Smooth muscle cell of the coronary artery (primary cell): ENCODE measurements at places on chromosomes 6 and 20. TPM values are rescaled to one million over a fixed set of nuclear protein-coding genes. Genes with fewer than 3 reads are reported as not detected.

TOX2 gene
- 0.12 and 2.0 TPM in 2 replicates for total RNA-seq

MROH8 gene
- 0.35 and 1.1 TPM in 2 replicates for total RNA-seq

CCDC170 gene
- total RNA-seq, result 0.23 and 0.82 TPM in 2 replicates

RIPOR3 gene
- total RNA-seq, result 1.1 and 23.1 TPM in 2 replicates

C20orf141 gene
- total RNA-seq, result not detected in 2 replicates

BHLHE23 gene
- not detected in 2 replicates for total RNA-seq

VWA7 gene
- 0.15 and 0.23 TPM in 2 replicates for total RNA-seq

TRIM31 gene
- 0.12 TPM in 1 of 2 replicates, not detected in the other for total RNA-seq

ZNF311 gene
- 0.94 and 0.98 TPM in 2 replicates for total RNA-seq

ESR1 gene
- 0.83 and 4.6 TPM in 2 replicates for total RNA-seq

HLA-DQB1 gene
- not detected in 2 replicates for total RNA-seq

NINL gene
- total RNA-seq, result 6.0 and 6.7 TPM in 2 replicates

SNTA1 gene
- total RNA-seq, result 27.0 and 40.6 TPM in 2 replicates

SOX4 gene
- 6.2 and 61.5 TPM in 2 replicates for total RNA-seq

ERVFRD-1 gene
- not detected in 2 replicates for total RNA-seq

KCNQ5 gene
- total RNA-seq, result 0.82 and 6.3 TPM in 2 replicates

CTAGE9 gene
- not detected in 2 replicates for total RNA-seq

HMGCLL1 gene
- total RNA-seq, result not detected in 2 replicates

ZNF318 gene
- 2.8 and 3.8 TPM in 2 replicates for total RNA-seq

SLC22A2 gene
- 0.15 TPM in 1 of 2 replicates, not detected in the other for total RNA-seq

FAM217A gene
- not detected in 2 replicates for total RNA-seq

ACTL10 gene
- 1.5 and 2.8 TPM in 2 replicates for total RNA-seq

PABPC1L gene
- 4.4 and 6.4 TPM in 2 replicates for total RNA-seq

RIPOR2 gene
- total RNA-seq, result 0.23 TPM in 1 of 2 replicates, not detected in the other

GMPR gene
- 8.5 and 20.0 TPM in 2 replicates for total RNA-seq

RCAN2 gene
- 1.2 and 7.3 TPM in 2 replicates for total RNA-seq

PBOV1 gene
- not detected in 2 replicates for total RNA-seq

C6orf163 gene
- 0.83 and 0.94 TPM in 2 replicates for total RNA-seq

CALHM4 gene
- not detected in 2 replicates for total RNA-seq

SS18L1 gene
- total RNA-seq, result 11.0 and 21.2 TPM in 2 replicates

MAP1LC3A gene
- total RNA-seq, result 14.7 and 17.2 TPM in 2 replicates

MRPS10 gene
- 17.9 and 39.0 TPM in 2 replicates for total RNA-seq

DEFB124 gene
- total RNA-seq, result not detected in 2 replicates

SLC16A10 gene
- total RNA-seq, result not detected in 2 replicates

IL17F gene
- not detected in 2 replicates for total RNA-seq

SMPDL3A gene
- total RNA-seq, result 1.4 and 21.6 TPM in 2 replicates

WFDC5 gene
- total RNA-seq, result not detected in 2 replicates

PNLDC1 gene
- total RNA-seq, result 0.23 TPM in 1 of 2 replicates, not detected in the other
